ENCODE measurements at places on chromosomes 4 and X.

DNA sequence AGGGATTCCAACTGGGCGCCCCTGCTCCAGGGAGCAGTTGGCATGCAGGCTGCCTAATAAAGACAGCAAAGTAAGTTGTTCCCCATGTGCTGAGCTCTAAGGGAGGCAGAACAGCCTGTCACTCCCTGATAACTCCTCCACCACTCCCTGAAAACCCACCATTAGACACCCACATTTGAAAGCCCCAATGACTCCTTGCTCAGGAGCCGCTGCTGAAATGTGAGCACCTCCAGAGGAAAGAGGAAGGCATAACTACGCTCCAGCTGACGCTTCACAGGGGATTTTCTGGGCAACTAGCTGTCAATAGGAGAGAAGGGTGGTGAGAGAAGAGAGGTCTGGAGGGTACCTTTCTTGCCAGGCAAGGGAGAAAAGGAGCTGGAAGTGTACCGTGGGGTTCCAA, 62.5 kb downstream of the NPY1R start:
- no peak for DNase-seq

DNA sequence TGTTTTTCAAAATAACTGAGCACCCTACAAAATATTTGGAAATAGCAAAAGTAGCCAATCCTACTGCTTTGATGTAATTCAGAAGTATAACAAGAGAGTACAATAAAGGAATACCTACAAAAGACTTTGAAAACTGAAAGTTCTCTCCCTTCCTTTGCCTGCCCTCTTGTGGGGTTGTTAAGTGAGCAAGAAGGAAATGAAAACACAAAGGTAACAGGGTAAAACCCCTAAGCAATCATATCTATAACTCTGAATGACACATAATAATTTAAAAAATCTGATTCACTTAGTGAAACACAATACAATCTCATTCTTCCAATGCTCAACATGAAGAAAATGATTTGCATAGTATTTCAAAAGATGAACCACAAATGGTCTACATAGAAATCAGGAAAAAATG, 98.2 kb downstream of the FRYL start:
- DNase-seq = no peak

DNA sequence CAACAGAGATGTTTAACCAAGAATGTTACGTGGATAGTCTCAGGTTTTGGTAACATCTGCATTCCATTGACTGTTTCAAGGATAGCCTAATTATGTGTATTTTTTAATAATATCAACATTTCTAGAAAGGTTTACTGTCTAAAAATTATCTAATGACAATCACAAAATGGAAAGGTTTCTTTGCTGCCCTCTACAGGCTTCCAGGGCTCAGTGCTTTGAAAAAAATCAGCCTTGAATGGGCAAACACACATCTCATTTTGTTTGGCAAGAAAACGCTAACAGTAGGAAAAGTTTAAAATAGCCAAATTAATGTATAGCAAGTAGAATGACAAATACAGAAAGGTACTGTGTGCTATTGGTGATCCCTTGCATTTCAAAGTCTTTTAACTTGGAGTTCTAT, 223.4 kb upstream of the PRPS2 start:
- no peak for DNase-seq

- no peak for DNase-seq
These were observed 108.6 kb downstream of the PPP3CA start for GRCh38 chr4:101238706-101239105.

DNA sequence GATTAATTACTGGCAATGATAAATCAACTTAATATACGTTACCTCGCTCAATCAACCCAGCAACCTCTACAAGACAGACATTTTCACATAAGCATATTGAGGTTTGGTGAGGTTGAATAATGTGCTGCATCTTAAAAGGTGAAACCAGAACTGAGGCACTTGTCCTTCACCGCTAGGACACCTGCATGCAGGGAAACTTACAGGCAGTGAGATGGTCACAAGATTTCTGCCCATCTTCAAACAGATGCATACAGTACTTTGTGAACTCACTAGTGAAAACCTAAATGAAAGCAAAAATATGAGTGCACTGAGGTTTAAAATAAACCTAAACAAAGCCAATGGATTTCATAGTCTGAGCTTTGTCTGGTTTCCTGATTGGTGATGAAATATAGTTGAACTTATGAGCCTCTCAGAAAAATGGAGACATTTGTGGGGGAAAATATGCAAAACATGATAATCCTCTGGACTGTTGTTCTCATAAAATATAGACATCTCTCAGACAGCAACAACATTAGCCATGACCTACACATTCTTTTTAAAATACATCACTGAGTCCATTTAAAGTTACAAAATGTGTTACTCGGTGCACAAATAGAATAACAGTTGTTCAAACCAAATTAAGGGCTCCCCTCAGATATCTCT, 20.9 kb upstream of the PRSS12 start:
- no peak for DNase-seq

DNA sequence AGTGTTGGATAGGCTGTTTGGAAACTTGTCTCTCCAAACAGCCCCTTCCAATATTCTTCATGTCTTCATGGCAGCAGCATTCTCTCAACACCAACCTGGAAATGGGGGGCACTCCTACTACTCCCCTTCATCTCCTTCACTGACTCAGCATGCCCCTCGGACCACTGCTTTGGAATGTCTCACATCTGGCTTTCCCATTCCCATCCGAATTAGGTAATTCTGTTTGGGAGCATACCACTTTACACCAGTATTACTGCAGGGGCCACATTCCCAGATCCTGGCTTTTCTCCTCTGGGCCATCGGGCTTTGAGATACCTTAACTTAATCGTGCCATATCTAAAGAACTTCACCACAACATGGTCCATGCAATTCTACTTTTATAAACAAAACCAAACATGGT, 100.8 kb downstream of the MAML3 start:
- DNase-seq = no peak

DNA sequence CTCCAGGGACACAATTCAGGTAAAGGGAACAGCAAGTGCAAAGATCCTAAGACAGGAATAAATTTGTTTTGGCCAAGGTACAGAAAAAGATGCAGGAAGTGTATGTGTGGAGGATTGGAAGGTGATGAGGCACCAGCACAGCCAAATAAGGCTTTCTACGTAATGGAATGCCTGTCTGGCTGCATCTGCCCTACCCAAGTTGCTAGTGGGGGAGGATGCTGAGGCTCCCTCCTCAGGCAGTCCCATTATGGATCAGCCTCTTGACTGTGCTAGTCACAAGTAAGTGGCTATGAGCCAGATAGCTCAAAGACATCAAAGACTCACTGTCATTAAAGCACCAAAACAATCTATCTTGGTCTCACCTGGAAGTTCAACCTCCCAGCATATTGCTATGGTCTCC, 300.9 kb upstream of the FAT4 start:
- no peak for DNase-seq
